Small intestine (tissue), 16 donors: ENCODE measurements at places on chromosomes 7 and 10.
A peak's percentile ranks its signal among the peaks of the same experiment; 100 is the strongest.

- DNase-seq, result no peak
Observed at GRCh38 chr7:92246360-92247101, 757 bp downstream of the ANKIB1 start.

DNA sequence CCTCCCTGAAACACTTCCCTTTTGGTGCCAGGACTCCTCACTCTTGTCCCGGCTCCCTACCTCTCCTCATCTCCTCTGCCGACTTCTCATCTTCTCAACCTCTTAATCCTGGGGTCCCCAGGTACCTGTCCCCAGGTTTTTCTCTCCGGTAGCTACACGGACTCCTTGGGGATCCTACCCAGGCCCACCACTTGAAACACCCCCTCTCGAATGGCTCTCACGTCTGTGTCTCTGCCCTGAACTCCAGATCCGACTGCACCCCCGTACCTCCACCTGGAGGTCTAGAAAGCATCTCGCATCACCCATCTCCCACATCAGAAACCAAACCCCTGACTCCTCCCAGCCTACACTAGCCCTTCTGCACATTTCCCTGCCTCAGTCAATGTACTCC is 4.8 kb downstream of the TBATA start:
- no peak for DNase-seq

GRCh38 chr10:94108200-94108599 is 114.5 kb downstream of the PLCE1 start:
- no peak for DNase-seq

DNA sequence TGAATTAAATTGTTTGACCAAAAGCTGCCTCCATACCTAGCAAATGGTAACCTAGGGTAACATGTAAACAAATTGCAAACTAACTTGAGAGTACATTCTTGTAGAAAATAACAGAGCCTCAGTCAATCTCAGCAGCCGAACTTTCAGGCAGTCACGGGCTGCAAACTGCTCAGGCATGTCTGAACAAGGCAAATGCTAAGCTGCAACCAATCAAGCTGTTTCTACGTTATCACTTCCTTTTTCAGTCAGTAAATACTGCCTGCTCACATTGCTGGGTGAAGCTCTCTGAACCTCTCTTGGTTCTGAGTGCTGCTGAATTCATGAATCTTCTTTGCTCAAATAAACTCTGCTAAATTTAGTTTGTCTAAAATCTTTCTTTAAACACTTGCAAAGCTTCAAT is 1212.4 kb downstream of the SORCS1 start:
- DNase-seq, result peak; percentile 15

DNA sequence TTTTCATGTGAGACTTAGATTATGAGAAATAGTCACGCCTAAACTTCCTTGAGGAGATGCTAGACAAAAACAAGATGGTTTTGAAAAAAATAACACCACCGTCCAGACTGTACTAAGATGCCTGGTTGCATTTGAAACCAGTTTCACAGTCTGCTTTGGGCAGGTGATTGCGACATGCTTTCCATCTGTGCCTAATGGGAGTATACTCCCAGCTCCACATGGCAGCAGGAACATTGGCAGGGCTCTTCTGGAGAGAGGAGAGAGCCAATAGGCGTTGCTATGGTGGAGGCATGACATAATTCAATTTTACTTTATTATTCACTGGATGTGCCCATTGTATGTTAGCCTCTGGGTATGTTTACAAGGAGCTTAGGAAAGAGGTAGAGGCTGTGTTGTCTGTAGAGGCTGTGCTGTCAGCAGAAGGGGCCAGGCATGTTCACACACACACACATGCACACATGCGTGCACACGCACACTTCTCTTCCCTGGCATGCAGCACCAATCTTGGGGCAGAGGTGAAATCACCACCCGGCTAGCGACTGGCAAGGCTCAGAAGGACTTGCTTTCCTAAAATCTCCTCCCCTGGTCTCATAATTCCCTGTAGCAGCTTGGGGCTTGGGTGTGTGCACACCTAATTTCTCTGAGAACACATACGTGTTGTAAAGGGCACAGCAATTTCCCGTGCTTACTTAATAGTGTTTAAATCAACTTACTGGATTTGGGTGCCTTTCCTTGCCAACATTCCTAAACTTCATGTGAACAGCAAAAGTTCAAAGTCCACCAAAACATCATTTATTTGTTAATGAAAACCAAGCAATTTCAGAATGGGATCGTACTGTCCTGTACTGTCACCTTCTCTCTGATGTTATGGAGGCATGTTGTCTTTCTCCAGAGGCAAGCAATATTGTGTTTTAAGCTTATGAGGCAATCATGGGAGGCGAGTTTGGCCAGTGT is 162.1 kb downstream of the TCF7L2 start:
- DNase-seq, result peak; percentile 51

DNA sequence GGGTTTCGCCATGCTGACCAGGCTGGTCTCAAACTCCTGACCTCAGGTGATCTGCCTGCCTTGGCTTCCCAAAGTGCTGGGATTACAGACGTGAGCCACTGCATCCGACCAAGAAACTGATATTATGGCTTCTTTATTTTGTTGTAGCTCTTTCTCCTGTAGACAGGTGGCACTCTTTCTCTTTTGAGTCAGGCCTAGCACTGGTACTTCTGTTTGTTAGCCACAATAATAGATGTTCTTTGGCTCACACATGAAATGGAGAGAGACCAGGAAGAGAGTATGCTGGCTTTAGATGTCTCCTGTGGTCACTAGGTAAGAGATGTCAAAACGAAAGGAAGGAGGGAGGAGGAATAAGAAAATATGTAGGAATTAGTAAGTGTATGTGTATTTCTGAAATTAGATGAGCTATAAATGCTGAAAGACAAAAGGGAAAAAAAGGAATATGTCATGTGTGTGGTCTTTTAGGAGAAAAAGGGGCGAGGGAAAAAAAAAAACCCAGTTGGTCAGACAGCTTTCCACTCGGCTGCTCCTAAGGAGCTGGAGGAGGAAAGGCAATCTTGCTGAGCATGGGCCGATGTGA is 78.7 kb downstream of the CLEC2L start:
- peak; percentile 39 for DNase-seq

DNA sequence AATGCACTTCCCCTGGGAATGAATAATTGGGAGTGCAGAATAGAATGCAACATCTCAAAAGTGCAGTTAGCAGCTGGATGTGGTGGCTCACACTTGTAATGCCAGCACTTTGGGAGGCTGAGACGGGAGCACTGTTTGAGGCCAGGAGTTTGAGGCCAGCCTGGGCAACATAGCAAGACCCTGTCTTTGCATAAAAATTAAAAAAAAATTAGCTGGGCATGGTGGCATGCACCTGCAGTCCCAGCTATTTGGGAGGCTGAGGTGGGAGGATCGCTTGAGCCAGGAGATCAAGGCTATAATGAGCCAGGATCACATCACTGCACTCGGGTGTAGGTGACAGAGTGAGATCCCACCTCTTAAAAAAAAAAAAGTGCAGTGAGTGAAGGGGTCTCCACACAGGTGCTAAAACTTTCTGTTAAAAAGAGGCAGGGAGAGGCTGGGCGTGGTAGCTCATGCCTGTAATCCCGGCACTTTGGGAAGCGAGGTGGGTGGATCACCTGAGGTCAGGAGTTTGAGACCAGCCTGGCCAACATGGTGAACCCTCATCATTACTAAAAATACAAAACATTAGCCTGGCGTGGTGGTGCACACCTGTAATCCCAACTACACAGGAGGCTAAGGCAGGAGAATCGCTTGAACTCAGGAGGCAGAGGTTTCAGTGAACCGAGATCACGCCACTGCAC is 13.5 kb upstream of the ZMIZ1 start:
- no peak for DNase-seq

- no peak for DNase-seq
Observed at GRCh38 chr10:119931871-119932270, 39.3 kb downstream of the SEC23IP start.
